Naive B cell (primary cell): ENCODE measurements at places on chromosomes 3 and 15. TPM values are rescaled to one million over a fixed set of nuclear protein-coding genes. Genes with fewer than 3 reads are reported as not detected.

LRRC28 gene
- 35.0 TPM for polyA plus RNA-seq

EPHA3 gene
- polyA plus RNA-seq, result not detected

MNS1 gene
- 0.98 TPM for polyA plus RNA-seq

DUOX1 gene
- polyA plus RNA-seq, result 0.29 TPM

CCR3 gene
- 0.57 TPM for polyA plus RNA-seq

GOLGA8T gene
- not detected for polyA plus RNA-seq

SAXO2 gene
- polyA plus RNA-seq, result 24.0 TPM

STAB1 gene
- not detected for polyA plus RNA-seq

ABCC5 gene
- 11.8 TPM for polyA plus RNA-seq

MTHFS gene
- 75.1 TPM for polyA plus RNA-seq

PRR23C gene
- not detected for polyA plus RNA-seq
